ENCODE measurements at places on chromosomes 5 and 9.

DNA sequence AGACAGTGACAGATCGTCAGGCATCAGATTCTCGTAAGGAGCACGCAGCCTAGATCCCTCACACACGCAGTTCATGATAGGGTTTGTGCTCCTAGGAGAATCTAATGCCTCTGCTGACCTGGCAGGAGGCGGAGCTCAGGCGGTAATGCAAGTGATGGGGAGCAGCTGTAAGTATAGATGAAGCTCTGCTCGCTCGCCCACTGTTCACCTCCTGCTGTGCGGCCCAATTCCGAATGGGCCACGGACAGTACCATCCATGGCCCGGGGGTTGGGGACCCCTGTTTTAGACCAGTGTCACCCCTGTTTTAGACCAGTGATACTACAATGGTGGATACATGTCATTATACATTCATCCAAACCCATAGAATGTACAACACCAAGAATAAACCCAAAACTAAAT, 4.0 kb upstream of the ARSB start:
- no peak for DNase-seq

GRCh38 chr9:109477258-109478050, 20.7 kb downstream of the PTPN3 start:
- DNase-seq = no peak

DNA sequence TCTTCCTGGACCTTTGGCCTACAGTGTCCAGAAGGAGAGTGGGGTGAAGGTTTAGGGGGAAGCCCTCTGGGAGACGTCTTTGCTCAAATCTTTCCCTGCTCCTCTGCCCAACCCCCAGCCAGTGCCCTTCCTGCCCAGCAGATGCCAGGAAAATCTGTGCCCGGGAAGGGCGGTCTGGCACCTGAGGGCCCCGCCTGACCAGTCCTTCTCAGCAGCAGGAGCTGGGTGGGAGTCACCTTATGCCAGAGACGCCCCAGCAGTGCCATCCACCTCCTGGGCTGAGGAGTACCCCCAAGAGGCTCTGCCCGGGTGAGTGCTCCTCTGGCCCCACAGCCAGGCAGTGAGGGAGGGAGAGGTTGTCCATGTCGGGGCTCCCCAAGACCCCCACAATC, 14.9 kb upstream of the CERCAM start:
- DNase-seq = no peak

- no peak for DNase-seq
These were observed 49.0 kb downstream of the C5orf15 start for GRCh38 chr5:133919148-133920136.

GRCh38 chr5:89324990-89325389, 442.0 kb upstream of the MEF2C start:
- DNase-seq = no peak

DNA sequence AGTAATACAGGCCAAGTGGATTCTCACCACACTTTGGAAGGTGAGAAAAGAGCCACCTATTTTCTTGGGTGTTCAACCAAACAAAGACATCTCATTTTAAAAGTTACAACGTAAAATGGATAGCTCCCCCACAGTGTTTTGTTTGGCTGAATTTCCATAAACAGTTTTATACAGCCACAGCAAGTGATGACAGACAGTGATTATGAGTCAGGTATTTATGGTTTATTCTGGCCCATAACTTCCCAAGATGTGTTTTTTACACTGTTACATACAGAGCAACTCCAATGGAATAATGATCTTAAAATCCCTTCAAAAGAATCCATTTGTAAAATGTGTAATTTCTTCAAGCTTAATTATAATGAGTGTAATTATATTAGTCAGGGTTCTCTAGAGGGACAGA, 421.3 kb downstream of the TLE1 start:
- no peak for DNase-seq

DNA sequence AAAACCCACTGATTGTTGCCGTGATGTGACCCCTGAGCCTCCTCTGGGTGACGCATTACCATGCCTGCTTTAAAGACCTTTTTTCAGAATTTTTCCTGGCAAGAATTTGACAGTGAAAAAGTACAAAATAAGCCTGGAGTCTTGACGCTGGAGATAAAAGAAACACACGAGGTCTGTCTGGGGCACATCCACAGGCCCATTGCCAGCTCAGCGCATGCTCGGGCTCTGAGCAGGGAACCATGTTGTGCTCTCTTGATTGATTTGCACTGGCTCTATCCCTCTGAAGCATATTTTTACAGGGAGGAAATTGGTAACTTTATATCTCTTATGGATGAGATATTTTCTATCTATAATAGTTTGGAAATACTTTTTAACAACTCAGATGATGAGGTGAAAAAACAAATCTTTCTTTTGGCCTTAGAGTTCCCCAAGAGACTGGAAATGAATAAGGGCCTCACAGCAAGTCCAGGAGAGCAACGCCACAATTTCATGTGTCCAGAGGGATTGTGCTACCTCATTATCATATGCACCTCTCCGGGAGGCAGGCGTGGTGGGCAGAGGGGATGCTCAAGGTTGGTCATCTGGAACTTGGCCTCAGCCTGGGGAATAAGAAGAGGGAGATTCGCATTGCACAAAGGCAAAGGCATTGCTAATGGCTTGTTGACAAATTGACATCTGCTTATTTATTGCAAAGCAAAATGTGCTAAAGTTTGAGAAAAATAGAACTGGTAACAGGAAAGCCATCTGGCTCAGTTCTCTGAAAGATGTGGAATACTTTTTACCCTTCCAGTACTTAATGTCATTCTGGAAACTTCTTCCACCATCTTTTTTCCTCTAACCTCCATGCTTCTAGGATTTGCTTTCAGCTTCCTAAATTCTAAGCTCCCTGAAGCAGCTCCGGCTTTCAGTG, 183.8 kb downstream of the PJA2 start:
- no peak for DNase-seq

GRCh38 chr9:116860509-116861120, 173.5 kb downstream of the TRIM32 start:
- DNase-seq = peak; percentile 33

- no peak for DNase-seq
These were observed 1.6 kb downstream of the ZFYVE16 start for GRCh38 chr5:80409367-80409966.

DNA sequence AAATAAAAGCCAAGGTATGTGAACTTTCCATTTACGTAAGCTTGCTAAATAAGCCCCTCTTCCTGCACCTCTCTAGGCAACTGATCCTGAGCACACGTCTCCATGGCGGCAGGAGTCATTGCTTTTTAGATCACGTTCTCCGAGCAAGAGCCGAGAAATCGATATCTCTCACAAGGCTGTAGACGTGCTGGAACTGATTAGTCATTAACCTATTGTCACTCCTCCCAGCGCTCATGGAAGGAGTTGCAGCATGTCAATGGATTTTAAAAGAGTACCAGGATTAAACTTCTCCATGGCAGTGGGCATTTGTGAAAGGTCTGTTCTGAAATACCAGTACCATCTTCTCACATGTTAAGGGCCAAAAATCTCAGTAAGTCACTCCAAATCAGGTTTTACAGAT, 4.7 kb upstream of the ADCY2 start:
- DNase-seq = no peak

GRCh38 chr5:103452089-103452488, 110.5 kb downstream of the NUDT12 start:
- no peak for DNase-seq

- DNase-seq = no peak
These were observed 31.1 kb upstream of the FRMD3 start for GRCh38 chr9:83569326-83569725.

DNA sequence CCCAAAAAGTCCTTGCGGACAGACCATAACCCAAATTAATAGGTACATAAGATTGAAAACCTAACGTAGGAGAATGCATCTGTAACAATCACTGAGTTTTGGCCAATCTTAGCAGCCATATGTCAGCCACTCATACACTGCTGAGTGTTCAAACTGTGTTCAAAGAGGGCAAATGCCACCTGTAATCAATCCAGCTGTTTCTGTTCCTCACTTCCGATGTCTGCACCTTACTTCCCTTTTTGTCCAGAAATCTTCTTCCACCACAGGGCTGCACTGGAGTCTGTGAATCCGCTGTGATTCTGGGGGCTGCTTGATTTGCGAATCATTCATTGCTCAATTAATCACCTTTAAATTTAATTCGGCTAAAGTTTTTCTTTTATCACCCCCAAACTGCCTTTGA, 263.9 kb downstream of the ICE1 start:
- no peak for DNase-seq

Data from GM12891 (cell line).